ENCODE measurements at places on chromosomes 2 and 18. TPM values are rescaled to one million over a fixed set of nuclear protein-coding genes. Genes with fewer than 3 reads are reported as not detected.

VAMP5 gene
- 62.6 TPM for total RNA-seq

PAIP2B gene
- total RNA-seq, result 3.5 TPM

ZNF532 gene
- total RNA-seq, result 47.2 TPM

HOXD1 gene
- total RNA-seq, result 1.7 TPM

PKP4 gene
- total RNA-seq, result 25.7 TPM

DSG4 gene
- not detected for total RNA-seq

REV1 gene
- 56.8 TPM for total RNA-seq

ABCG8 gene
- 0.23 TPM for total RNA-seq

RFX8 gene
- not detected for total RNA-seq

NEB gene
- total RNA-seq, result 2.3 TPM

SLC23A3 gene
- 2.6 TPM for total RNA-seq

QPCT gene
- 27.3 TPM for total RNA-seq

ALLC gene
- total RNA-seq, result not detected

DNER gene
- total RNA-seq, result not detected

NTSR2 gene
- total RNA-seq, result not detected

EVX2 gene
- total RNA-seq, result not detected

LHCGR gene
- total RNA-seq, result not detected

SNTG2 gene
- total RNA-seq, result 12.8 TPM

NYAP2 gene
- total RNA-seq, result 0.27 TPM

ACVR1C gene
- total RNA-seq, result 0.43 TPM

RGPD4 gene
- not detected for total RNA-seq

GATA6 gene
- total RNA-seq, result 32.0 TPM

SKOR2 gene
- total RNA-seq, result not detected

MGAT4A gene
- total RNA-seq, result 30.4 TPM

ZNF892 gene
- total RNA-seq, result 6.2 TPM

ANO7 gene
- 3.5 TPM for total RNA-seq

LONRF2 gene
- 1.1 TPM for total RNA-seq

PRKAG3 gene
- total RNA-seq, result not detected

GFPT1 gene
- 22.1 TPM for total RNA-seq

KCNIP3 gene
- total RNA-seq, result 4.9 TPM

UGT1A5 gene
- total RNA-seq, result not detected

ASXL3 gene
- 2.7 TPM for total RNA-seq

DLGAP1 gene
- 1.9 TPM for total RNA-seq

CFAP65 gene
- total RNA-seq, result 0.28 TPM

Measured in spleen (tissue), 13 donors.